ENCODE measurements at places on chromosomes 6 and 20.

- DNase-seq, result no peak
Observed at GRCh38 chr20:47654370-47654769, 130.9 kb downstream of the SULF2 start.

- DNase-seq, result no peak
Observed at GRCh38 chr6:108711071-108711470, 137.2 kb upstream of the ARMC2 start.

DNA sequence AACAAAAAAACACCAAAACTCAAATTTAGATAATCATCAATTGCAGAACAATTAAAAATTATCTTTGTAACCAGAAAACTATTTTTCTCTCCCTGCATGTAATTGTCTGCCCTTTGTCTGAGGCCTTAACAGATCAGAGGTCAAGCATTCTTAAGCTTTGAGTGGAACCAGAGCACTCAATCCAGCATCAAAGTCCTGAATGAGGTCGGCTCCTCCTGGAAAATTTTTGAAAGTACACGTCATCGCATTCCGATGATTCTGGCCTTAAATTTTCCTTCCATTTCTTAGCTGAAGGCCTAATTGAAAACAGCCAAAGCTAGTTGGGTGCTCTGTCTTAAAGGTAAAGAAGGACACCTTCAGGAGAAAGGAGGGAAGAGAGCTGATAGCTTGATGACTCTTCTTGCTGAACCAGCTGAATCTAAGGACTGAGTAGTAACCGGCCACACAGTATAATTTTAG is 510.2 kb upstream of the SULF2 start:
- DNase-seq, result no peak

GRCh38 chr6:31272836-31273626 is 1.1 kb upstream of the HLA-C start:
- no peak for DNase-seq

DNA sequence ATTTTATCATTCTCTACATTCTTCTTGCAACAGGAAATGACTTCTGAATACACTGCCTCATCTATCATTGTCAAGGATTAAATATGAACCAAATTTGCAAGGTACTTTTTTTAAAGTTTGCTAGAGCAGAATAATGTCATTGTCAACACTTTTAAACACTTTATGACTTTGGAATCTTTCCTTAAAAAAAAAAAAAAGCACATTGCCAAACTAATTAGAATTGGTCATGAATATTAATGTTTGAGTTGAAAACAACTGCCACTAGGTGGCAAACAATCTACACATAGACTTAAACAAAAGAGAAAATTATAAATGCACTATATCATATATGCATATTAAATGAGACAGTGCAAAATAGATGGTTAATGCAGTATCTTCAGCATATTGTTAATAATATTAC is 32.5 kb upstream of the TMEM244 start:
- no peak for DNase-seq

DNA sequence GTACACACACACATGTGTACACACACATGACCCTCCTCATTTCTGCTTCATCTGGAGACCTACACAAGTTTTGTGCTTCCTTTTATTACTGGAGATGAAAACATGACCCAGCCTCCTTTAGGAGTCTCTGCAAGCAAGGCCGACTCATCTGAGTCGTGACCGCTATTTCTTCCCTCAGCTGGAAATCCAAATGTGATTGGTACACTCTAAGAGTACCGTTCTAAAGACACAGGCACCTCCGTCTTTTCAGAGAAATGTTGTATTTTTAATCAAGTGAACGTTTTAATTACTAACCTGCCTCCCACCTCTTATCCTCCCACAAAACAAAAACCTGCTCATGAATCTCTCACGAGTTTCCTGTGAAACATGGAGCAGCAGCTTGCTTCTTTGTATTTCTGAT is 63.0 kb downstream of the LAMP5 start:
- no peak for DNase-seq

DNA sequence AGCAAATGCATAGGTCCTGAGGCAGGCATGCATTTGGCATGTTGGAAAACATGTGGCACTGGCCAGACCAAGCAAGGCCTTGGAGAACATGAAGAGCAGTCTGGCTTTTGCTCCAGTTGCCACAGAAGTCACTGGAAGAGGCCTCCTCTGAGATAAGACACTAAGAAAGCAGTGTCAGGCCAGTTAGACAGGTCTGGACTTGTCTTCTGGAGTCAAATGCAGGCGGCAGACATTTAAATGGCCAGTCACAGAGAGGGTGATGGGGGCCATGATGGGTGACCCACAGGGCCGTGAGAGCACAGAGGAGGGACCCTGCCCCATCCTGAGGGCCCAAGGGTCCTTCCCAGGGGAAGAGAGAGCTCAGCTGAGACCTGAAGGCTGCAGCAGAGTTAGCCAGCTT is 26.7 kb upstream of the ADA start:
- DNase-seq, result no peak

All from NCI-H1092 (cell line).